ENCODE measurements at places on chromosomes 6 and 20. TPM values are rescaled to one million over a fixed set of nuclear protein-coding genes. Genes with fewer than 3 reads are reported as not detected.

HNF4A gene
- not detected for total RNA-seq

TJAP1 gene
- 21.4 TPM for total RNA-seq

NRSN1 gene
- not detected for total RNA-seq

PLCB1 gene
- 5.8 TPM for total RNA-seq

SNAI1 gene
- 2.0 TPM for total RNA-seq

RNGTT gene
- total RNA-seq = 18.3 TPM
